ENCODE measurements at places on chromosomes 3 and 15.
A peak's percentile ranks its signal among the peaks of the same experiment; 100 is the strongest.

GRCh38 chr3:167691366-167691765, 37.6 kb upstream of the WDR49 start:
- DNase-seq: no peak

- no peak for DNase-seq
These were observed 327.9 kb downstream of the CHST2 start for GRCh38 chr3:143447491-143447890.

GRCh38 chr15:91100814-91101607, 954 bp downstream of the SV2B start:
- DNase-seq: peak; percentile 8

DNA sequence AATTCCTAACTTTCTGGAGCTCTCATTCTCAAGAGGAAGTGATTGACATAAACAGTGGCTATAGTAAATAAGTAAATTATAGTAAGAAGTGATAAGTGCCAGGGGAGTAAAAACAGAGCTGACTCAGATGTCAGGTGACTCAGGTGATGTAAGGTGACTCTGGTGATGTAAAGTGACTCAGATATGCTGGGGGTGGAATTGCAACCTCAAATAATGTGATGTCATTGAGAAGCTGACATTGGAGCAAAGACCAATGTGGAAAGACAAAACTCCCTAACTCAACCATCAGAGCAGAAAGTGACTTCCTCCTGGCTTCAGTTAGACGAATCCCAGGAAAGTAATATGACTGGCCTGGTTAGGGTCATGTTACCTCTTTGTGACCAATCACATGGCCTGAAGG, 144.2 kb upstream of the SNTN start:
- DNase-seq: no peak

GRCh38 chr3:37417297-37418082, 243.1 kb upstream of the LRRFIP2 start:
- DNase-seq: no peak

DNA sequence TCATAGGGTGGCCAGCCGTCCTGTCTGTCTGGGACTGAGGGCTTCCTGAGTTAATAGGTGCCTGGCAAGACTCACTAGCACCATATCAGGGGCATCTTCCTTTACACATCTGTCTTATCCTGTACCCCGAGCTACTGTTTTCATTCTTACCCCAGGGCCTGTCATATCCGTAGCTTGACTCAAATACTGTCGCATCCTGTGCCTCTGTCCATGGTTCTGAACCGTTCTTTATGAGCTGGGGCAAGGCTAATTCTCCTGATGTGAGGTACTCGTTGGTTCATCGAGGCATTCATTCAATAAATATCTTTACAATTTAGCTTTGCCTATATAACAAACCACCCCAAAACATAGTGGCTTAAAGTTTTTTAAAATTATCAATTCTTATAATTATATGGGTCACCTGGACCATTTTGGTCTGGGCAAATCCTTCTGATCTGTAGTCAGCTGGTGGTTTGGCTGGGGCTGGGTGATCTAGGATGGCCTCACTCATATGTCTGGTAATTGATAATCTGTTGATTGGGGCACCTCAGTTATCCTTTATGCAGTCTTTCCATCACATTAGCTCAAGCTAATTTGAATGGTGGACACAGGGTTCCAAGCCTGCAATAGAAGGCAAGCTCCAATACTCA, 121.2 kb downstream of the TLE3 start:
- DNase-seq: no peak

- no peak for DNase-seq
These were observed 4.8 kb downstream of the TNFAIP8L3 start for GRCh38 chr15:51089699-51090453.

DNA sequence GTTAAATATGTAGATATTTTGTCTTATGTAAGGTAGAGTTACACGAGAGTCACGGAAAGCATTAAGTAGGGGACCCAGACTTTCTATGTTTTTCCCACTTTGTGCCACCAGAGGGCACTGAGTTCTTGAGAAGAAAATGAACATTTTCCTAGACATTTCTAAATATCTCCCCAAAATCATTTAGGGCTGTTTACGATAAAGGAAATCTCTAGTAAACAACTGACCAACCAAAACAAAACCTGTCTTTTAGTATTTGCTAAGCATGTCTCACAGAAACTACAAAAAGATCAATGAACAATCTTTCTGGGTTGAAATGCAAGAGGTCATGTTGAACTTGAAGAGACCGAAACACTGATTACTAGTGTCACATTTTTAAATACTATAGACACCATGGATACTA, 16.1 kb downstream of the POU1F1 start:
- DNase-seq: no peak

- DNase-seq: no peak
These were observed 67.2 kb downstream of the IL1RAP start for GRCh38 chr3:190581041-190581541.

- no peak for DNase-seq
These were observed 38.4 kb downstream of the PCOLCE2 start for GRCh38 chr3:142850395-142851023.

DNA sequence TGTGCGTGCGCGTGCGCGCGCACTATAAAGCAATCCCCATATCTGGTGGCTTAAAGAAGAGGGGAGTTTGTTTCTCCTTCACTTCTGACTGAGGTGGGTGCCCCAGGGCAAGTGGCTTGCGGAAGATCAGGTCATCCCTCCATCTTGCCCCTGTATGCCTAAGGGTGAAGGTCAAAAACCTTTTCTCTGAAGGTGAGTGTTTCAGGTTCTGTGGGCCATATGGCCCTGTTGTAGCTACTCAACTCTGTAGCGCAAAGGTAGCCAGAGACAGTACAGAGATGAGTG, 5.5 kb downstream of the ABTB1 start:
- no peak for DNase-seq

GRCh38 chr3:110813541-110813940, 258.1 kb upstream of the NECTIN3 start:
- no peak for DNase-seq

Data from NCI-H524 treated with DMSO at 0.1 percent for 48 hours (cell line).